ENCODE measurements at places on chromosomes 12 and 14.
A peak's percentile ranks its signal among the peaks of the same experiment; 100 is the strongest.

DNA sequence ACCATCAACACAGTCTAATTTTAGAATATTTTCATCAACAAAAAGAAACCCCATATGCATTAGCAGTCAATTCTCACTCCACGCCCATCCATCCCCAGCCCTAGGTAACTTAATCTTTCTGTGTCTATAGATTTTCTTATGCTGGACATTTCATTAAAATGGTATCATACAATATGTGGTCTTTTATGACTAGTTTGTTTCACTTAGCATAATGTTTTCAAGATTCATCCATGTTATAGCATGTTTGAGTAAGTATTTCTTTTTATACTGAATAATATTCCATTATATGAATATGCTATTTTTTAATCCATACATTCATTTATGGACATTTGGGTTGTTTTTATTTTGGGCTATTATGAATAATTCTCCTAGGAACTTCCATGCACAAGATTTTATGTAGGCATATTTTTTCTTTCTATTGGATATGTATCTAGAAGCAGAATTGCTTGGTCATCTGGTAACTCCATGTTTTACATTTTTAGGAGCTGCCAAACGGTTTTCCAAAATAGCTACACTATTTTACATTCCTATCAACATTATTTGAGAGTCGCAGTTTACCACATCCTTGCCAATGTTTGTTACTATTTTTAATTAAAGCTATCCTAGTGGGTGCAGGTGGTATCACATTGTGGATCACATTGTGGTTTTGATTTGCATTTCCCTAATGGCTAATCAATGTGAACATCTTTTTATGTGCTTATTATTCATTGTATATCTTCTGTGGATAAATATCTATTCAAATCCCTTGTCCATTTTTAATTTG, 49.0 kb downstream of the RERG start:
- DNase-seq, result no peak

- DNase-seq, result no peak
These were observed 447.5 kb upstream of the DCN start for GRCh38 chr12:91630083-91630482.

- DNase-seq, result no peak
These were observed 703.9 kb downstream of the FSCB start for GRCh38 chr14:43803076-43803689.

DNA sequence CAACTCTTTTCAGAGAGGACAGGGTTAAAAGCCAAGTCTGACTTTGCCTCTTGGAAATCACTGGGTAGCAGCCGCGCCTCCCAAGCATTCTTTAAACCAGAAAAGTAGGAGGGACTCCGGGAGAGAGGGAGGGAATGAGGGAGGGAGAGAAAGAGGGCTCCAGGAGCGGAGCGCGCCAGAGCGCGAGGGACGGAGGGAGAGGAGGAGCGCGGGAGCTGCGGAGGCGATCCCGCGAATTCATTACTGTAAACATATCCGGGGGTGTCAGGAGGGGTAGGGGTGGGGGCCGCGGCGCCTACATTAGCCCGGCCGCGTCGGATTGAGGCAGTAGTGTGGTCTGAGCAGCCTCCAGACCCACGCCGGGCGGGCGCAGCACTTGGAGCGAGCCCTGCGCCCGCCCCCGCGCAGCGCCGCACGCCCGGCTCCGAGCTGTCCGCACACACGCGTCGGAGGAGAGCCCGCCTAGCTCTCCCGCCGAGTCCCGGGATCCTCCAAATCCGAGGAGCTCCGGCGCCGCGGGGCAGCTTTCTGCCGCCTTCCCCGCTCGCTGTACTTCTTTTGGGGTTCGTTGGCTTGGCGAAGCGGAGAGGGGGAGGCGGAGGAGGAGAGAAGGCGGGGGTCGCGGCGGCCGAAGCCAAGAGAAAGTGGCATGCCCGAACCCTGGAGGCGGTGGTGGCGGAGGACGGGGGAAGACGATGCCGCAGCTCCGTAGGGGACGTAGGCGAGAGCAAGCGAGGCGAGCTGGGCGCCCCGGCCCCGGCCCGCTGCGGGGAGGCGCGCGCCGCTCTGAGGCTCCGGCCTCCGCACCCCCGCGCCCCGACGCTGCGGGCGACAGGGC, 3.3 kb downstream of the FLRT2 start:
- no peak for DNase-seq

DNA sequence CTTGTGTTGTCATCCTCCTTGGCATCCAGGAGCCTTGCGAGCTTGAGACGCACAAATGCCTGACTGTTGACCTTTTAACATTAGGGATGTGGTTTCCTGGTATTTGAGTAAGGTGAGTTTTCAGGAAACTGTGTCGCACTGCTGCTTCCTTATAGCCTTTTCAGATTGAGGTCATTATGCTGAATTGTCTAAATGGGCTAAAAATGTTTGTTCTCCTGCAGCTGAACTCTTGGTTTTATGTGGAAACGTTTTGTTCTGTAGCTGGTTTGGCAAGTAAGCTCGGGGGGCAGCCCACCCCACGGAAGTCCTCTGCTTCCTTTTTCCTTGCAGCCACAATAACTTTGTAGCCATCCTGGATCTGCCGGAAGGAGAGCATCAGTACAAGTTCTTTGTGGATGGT, 5.7 kb downstream of the PRKAB1 start:
- DNase-seq, result no peak

DNA sequence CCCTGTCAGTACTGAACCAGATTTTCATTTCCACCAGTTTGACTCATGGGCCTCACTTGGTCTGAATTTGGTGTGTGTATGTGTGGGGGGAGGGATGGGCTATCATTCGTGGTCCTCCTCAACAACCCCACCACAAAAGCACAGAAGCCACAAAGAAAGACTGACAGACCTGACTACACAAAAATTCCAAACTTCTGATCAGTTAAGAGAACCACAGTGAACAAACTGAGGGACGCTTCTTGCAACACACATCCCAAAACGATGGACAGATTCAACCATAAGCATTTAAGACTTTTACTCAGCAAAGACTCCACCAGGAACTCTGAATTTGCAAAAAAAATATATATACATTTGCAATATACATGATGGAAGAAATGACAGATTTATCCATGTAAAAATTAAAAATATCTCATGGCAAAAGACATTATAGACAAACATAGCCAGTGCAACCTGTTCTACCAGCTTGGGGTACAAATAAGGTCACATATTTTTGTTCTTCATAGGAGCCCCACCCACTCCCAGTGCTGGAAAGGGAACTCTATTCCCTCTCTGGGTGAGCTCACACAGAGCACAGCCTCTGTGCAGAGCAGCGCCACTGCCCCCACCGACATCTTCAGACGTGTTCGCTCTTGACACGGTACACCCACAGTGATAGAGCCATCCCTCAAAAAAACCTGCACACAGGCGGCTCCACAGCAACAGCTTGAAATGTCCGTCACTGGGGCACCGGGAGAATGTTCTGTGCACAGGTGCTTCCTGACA, 49.7 kb downstream of the JAG2 start:
- no peak for DNase-seq

- no peak for DNase-seq
These were observed 262.3 kb downstream of the CEP128 start for GRCh38 chr14:80679273-80679672.

DNA sequence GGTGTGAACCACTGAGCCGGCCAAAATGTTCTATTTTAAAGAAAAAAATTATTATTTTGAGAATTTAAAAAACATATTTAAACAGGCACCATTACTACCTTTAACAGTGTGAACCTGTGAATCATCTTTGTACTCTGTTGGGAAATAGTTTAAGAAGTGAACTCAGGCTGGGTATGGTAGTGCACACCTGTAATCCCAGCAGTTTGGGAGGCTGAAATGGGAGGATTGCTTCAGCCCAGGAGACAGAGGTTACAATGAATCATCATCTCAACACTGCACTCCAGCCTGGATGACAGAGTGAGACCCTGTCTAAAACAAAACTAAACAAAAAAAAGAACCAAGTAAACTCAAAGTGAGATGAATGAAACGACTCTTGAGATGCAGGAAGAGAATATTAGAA, 3.1 kb upstream of the WDR89 start:
- DNase-seq, result no peak

DNA sequence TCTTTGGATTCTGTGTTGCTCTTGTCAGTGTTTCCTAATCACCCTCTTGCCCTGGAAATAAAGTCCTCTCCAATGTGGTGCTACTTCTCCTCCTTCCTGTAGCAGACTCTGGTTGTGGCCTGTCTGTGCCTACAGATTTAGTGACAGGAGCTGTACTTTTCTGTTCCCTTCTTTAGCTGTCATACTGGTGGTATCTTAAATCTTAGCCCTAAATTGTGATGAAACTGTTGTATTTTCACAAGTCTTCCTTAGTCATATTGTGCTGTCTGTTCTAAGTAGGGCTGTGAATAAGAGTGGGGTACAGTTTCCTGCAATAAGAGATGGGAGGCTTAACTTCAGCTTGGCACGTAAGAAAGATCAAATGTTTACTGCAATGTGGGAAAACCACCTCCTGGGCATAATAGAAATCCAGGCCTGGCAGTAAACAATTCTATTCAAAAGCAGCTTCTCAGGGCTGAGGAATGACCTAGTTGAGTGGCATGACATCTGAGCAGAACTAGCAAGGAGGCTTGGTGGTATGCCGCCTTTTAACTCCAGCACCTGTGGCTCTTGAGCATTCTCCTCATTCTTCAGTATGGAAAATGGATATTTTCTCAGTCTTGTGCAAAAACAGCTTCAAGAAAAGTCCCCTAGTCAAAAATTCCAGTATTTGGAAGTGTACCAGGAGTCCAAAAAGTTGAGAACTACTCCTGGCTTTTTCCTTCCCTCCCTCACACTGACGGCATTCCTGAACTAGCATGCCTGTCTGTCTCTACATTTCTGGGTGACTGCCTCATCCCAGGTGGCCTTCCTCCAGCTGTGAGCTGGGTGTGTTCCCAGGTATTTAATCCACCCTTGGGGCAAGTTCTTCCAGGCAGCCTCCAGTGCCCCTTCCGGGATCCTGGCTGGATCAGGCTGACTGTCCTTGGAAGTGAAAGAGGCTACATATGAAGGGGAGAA, 19.5 kb downstream of the ANO6 start:
- no peak for DNase-seq

DNA sequence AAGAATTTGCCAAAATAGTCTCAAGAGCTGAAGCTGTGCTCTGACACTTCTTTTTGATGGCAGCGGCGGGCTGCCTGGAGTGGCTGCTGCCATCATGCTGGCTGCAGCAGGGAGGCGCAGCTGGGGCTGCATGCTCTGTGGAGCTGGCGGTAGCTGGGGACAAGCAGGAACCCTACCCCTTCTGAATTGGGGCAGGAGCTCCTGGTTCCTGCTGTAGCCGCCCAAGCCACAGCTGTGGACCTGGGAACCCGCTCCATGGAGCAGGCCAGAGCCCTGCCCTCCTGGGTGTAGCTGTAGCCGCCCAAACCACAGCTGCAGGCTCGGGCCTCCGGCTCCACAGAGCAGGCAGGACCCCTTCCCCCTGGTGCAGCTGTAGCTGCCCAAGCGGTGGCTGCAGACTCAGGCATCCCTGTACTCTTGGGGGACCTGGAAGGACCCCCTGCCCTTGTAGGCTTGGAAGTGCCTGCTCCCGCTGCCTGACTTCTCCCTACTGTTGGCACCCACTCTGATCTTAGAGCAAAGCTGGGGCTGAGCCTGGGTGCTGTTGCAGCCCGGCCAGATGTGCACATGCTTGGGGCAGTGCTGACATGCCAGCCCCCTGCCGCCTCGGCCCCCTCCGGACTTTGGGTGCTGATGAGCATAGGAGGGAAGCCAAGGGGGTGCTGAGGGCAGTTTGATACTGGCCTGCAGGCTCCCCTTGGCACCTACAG, 33.3 kb downstream of the APAF1 start:
- no peak for DNase-seq

- no peak for DNase-seq
These were observed 39.4 kb downstream of the ADGRD1 start for GRCh38 chr12:130992979-130993538.

DNA sequence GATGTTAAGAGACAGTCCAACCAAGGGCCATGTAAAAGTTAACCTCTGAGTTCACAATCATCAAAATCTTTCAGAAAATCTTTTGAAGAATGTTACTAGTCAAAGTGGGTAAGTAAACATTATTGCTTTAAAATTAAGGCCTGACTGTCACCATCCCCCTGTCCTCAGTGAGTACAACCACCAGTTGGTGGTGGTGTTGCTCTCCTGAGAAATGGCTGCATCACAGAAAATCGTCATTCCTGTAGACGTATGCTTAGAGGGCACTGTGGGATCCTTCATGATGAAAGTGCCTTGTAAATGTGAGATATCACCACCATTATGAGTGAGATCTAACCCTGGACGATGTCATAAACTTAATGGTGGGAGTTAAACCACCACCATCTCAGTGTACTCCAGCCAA, 451.2 kb downstream of the RPS29 start:
- no peak for DNase-seq

GRCh38 chr14:105317546-105317945, 3.0 kb downstream of the PACS2 start:
- DNase-seq, result no peak

DNA sequence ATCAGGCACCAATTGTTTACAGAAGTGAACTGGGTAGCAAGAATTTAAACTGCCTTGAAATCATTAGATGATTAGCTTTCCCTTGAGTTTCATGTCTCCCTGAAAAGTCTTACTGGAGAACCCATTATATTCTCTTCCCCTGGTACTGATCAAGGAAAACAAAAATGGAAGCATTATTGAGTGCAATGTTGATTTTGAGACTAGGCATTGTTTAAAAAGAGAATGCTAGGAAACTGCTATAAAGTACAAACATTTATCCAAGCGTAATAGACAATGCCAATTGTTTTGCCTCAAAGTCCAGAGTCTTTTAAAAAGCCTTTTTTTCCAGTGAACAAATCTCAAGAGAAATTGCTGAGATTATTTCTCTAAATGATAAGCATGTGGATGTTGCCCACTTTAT, 197.0 kb downstream of the CCER1 start:
- DNase-seq, result no peak

- DNase-seq, result no peak
These were observed 323.0 kb downstream of the VRK1 start for GRCh38 chr14:97120204-97120603.

- peak; percentile 61 for DNase-seq
These were observed 11.9 kb downstream of the CFAP54 start for GRCh38 chr12:96501133-96501761.

- no peak for DNase-seq
These were observed 100.3 kb downstream of the MYRFL start for GRCh38 chr12:69925291-69925690.

DNA sequence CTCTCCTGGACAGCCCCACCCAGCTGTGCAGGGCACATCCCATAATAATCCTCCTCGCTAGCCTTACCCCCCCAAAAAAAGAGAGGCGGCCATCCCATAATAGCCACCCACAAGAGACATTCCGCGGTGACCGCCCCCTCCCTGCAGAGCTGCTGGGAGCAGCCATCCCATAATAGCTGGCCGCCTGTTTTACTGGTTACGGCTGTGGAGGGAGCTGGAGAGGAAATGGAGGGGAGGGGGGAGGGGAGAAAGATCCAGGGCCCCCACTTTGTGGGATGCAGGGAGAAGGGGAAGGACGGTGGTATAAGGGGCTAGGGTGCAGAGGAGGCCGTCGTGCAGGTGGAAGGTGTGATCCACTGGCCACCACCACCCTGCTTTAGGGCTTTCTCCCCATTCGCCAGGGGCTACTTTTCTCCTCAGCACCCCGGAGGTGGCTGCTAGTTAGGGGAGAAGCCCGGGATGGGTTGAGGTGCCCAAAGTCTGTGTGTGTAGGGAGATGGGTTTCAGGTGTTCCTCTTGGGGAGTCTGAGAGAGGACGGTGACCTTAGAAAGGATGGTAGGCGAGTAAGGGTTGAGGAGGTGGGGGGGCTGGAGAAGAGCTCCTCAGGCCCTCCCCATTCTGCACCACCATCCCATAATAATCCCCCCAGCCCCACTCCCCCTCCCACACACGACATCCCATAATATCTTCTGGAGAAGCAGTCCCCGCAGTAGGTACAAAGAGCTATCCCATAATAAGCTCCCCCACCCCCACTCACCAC, 6.0 kb upstream of the CHD4 start:
- DNase-seq, result peak; percentile 65

- no peak for DNase-seq
These were observed 484 bp downstream of the MIS18BP1 start for GRCh38 chr14:45252366-45253069.
